ENCODE measurements at places on chromosomes 1 and 21.

GRCh38 chr1:177686933-177687332 lies 282.9 kb downstream of the SEC16B start:
- DNase-seq = no peak

DNA sequence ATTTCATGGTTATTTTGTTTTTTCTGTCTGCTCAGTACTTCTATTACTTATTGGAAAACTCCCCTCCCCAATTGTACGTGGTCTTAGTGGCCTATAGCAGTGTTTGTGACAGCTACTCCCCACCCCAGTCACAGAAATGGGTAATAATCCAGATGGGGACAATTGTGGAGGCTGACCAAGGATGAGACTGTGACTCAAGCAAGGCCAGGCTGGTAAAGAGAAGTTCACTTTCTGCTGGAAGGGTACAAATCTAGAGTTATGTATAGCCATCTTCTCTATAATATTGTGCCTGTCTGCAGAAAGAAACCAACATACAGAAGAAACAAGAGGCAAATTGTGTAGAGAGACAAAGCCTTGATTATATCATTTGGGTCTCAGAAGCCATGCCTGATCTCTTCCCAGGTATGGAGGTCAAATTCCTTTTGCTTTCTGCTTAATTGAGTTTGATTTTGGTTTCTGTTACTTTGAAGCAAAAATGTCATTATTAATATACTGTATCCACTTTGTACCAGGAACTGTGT lies 270.4 kb downstream of the HLX start:
- no peak for DNase-seq

- no peak for DNase-seq
These were observed 231.1 kb upstream of the RUNX1 start for GRCh38 chr21:35280231-35280630.

GRCh38 chr1:10806966-10807365 lies 10.5 kb upstream of the CASZ1 start:
- DNase-seq = no peak

GRCh38 chr1:51289676-51290488 lies 40.5 kb downstream of the TTC39A start:
- no peak for DNase-seq

- no peak for DNase-seq
These were observed 118.2 kb downstream of the OSBPL9 start for GRCh38 chr1:51734896-51735745.

- no peak for DNase-seq
These were observed 26.4 kb downstream of the COL6A2 start for GRCh38 chr21:46124083-46124925.

GRCh38 chr1:35115459-35116383 lies 36.5 kb downstream of the ZMYM1 start:
- no peak for DNase-seq

DNA sequence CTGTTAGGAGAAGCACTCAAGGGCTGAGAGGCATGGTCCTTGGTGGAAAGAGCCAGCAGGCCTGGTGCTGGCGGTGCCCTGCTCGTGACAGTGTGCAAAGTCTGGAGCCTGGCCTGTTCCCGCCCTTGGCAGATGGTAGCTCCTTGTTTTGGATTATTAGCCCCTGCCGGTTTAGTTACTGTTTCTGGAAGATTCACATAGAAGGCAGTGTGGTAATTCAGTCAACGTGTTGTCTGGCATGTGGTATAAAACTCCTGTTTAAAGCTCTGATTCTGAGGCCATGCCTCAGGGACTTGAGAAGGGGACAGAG lies 6.8 kb downstream of the PKNOX1 start:
- DNase-seq = no peak

DNA sequence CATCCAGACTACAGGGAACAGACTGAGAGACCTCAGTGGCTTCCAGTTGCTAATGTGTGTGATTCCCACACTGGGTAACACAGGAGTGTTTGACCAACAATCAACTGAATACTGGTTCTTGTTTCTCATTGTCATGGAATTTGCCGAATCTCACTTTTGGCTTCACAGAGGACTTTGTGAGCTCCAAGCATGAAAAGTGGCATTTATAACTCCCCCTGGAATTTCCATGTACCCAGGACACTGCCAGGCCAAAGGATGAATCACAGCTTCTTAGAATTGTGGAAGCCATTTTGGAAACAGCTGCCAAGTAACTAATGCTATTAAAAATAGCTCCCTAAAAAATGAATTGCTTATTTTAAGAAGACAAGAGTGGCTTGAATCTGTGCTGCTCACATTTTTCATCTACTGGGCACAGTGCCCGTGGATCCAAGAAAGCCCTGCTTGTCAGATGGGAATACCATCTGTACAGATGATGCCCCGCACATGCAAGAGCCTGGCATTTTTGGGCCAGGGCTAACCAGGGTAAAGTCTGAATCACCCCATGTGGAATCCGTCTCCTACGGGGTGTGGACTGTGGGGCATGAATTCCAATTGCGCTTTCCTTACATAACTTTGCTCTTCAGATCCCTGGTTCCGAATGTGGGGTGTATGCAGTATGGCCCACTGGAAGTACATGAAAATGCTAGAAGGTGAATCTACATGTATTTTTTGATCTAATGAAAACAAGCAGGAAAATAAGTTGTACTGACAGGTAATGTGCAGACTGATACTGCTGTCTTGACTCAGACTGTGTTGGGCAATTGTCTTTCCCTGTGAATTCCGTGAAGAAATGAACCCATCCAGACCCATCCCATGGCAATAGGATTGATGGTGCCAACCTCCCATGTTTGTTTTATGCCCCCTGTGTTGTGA lies 487.3 kb downstream of the SIPA1L2 start:
- DNase-seq = no peak

DNA sequence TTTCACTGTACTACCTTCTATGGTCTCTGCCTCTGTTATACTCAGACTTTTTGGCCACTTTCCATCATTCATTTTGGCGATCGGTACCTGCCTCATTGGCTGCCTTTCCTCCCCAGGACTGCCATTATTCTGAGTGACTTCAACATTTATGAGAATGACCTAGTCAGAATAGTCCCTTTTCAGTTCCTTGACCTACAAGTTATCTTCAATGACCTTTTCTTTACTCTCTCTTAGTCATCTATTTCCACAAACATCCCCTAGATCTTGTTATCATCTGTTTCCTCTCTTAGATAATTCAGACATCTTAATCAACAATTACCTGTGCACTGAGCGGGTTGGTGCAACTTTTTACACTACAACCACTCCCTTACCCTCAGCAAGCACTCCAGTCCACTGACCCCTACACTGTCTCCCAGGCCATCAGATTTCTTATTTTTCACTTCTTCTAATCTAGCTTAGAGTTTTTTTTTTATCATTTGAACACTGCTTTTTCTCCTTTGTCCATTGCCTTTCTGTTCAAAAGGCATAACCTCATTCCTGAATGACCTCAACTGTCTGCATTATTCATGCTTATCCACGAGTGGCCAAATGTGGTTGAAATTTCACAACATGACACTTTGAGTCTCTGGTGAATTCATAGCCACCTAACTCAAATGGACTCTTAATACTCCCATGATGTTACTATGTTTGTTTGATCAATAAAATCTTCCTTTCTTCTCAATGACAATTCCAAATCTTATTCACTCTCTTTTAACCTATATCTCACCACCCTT lies 112.7 kb downstream of the HMCN1 start:
- no peak for DNase-seq

DNA sequence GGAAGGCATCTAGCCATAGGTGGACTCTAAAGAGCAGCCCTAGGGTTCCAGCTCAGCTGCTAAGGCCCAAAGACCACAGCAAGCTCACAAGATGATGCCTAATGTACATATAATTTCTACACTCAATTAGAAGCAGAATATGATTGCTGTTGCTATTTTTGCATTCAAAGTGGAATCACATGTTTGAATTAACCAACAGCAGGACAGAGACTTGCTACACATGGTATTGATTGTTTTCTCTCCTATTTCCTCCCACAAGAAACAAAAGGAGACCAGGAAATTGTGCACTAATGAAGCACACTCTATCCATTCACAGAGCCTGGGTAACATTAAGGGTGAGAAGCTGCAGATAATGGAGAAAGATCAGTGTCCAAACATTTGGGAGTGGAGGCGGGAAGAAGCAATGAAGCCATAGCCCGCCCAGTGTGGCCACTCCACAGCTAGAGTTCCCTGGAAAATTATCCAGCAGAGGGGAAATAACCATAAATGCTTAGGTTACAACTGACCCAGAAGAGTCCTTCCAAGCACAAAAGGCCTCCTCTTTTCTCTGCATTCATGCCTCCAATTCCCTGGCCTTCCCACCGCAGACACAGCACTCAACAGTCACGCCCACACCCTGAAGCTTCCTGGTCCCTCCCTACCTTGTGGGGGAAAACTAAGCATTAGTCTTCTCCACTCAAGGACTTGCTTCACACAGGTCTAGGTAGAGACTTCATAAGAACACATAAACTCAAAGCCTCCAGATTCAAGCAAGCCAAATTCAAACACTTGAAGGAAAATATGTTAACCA lies 7.5 kb downstream of the CNN3 start:
- DNase-seq = no peak

GRCh38 chr21:36419996-36420395 lies 34.8 kb downstream of the CHAF1B start:
- peak; percentile 81 for DNase-seq

GRCh38 chr1:1086911-1087341 lies 12.8 kb upstream of the RNF223 start:
- no peak for DNase-seq

- DNase-seq = no peak
These were observed 1.2 kb downstream of the GBP5 start for GRCh38 chr1:89271341-89272015.

DNA sequence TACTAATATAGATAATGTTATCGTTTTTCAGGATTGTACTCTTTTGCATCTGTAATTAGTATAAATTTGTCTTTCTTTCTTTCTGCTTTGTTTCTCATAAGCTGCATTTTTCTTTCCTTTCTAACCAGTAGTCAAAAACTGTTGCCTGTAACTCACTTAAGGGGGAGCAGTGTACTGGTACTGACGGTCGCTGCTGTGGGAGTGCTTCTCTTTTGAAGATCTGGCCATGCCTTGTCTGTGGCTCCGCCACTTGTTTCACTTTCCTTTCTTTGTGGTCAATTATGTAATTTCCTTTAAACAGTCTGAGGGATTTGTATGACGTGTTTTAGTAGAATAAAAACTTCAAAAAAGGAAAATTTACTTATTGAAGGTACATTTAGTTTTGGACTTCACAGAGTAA lies 37.0 kb downstream of the MIA3 start:
- DNase-seq = no peak

DNA sequence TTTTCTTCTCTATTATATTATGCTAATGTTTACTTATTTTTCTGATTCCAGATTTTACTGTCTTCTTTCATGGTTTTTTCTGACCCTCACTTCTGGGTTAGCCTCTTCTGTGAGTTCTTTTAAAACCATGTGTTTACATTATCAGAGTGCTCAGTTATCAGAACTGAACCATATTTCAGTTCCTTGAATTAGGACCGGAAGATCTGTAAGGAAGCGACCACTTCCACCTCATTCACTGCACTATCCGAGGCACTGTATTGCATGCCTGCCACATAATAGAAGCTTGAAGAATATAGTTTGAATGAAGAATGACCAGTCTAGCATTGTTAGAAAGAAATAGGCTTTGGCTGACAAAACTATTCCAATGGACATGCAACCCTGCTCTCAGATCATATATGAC lies 281.0 kb upstream of the DEPDC1 start:
- DNase-seq = no peak

GRCh38 chr1:243323491-243323890 lies 67.7 kb downstream of the SDCCAG8 start:
- DNase-seq = no peak

- peak; percentile 82 for DNase-seq
These were observed 32.3 kb upstream of the TARDBP start for GRCh38 chr1:10980094-10980577.

DNA sequence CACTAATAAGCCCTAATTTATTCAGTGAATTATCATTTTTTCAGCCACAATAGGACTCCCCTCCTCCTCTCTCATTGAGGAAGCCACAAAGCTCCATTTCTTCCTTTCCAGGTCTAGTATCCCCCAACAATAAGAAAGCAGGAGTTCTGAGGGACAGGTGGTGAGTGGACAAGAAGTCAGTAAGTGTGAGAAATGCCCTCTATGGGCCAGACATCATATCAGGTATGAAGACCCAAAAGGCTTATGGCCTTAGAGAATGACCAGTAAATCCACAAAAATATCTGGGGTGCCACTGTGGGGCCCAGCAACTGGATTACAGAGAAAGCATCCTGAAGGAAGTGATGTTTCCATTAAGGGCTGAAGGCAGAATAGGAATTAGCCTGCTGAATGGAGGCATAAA lies 175.7 kb downstream of the TRIM33 start:
- DNase-seq = no peak

DNA sequence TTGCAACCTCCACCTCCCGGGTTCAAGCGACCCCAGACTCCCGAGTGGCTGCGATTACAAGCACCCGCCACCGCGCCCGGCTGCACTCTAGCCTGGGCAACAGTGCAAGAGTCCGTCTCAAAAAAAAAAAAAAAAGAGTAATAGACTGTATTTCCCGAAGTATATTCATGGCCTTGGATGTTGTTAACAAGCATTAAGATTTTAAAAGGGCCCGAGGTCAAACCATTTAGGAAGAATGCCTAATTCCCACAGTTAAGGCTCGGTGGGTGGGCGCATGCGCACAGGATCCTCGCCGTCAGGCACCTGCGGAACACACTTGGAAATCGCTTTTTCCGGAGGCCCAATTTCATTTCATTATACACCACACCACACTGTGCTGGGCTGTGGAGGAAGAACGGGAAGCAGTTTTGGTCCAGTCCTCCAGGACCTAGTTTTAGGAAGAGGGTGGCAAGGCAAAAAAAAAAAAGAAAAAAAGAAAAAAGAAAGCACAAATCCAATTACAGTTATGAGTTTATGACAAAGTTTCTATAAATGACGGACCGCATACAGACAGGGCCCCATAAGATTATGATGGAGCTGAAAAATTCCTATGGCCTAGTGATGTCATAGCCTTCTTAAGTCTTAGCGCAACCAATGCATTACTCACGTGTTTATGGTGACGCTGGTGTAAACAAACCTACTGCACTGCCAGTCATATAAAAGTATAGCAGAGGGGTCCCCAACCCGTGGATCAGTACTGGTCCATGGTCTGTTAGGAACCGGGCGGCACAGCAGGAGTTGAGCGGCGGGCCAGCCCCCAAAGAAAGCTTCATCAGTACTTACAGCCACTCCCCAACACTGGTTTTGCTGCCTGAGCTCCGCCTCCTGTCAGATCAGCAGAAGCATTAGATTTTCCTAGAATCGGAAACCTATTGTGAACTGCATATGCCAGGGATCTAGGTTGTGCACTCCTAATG lies 38.2 kb downstream of the H3-3A start:
- DNase-seq = peak; percentile 55

GRCh38 chr1:42942444-42942843 lies 16.2 kb downstream of the SLC2A1 start:
- DNase-seq = no peak

DNA sequence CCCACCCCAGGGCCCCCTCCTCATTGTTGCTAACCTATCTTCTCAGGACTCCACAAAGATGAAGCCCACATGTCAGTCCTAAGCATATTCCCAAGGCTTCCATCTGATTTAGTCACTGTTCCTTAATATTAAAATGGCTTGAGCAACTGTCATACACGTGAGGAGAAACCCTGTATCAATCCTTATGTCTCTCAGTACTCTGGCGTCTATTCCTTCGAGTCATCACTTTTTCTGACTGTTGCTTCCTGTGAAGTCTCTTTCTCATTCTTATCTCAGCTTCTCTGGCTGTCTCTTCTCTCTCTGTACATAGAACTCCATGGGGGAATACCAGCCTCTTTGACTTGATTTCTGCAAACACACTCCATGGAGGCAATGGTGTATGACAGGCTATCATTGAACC lies 98.4 kb downstream of the C4BPA start:
- DNase-seq = no peak

Measured in Calu3 (cell line).